ENCODE measurements at places on chromosomes 5 and 9.

DNA sequence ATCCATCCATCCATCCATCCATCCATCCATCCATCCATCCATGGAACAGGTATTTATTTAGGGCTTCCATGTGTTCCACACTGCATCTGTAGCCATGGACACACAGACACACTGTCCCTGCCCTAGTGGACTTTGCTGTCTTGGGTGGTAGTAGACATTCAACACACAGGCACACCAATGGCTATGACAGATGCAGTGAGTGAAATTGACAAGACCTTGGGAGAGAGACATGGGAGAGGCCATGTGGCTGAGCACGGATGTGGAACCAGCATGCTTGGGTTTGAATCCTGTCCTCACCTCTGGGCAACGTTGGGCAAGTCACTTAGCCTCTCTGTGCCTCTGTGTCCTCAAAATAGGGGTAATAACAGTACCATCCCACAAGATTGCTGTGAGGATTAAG is 45.3 kb downstream of the STOM start:
- no peak for DNase-seq

DNA sequence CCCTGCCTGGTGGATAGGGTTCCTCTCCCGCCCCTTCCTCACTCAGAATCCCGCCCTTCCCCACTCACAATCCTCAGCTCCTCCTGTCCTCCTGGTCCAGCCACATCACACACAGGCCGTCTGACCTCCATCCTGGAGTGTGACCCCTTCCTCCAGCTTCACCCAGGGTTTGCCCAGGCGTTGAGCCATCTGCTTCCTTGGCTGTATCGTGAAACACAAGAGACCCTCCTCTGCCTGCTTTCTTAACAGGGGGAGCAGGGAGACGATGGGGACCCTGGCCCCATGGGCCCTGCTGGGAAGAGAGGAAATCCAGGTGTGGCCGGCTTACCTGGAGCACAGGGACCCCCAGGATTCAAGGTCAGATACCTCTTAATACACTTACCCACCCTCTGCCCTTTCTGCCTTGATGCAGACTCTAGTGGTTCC is 32.3 kb upstream of the ORM1 start:
- DNase-seq = no peak

DNA sequence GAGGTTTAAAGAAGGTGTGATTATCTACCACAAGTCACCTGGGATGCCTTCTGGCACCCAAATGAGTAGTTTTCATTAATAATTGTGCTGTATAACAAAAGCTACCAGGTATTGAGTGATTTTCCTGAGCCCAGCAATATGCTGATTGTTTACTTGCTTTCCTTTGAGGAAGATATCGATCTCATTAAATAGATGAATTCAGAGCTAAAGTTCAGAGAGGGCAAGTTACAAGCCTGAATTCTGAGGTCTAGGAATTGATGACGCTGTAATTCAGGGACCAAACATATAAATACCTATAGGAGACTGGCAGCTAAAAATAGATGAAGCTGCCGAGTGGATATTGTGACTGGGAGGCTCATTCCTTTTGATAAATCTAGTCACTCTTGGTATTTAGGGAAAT is 1.1 kb downstream of the ERCC6L2 start:
- no peak for DNase-seq

DNA sequence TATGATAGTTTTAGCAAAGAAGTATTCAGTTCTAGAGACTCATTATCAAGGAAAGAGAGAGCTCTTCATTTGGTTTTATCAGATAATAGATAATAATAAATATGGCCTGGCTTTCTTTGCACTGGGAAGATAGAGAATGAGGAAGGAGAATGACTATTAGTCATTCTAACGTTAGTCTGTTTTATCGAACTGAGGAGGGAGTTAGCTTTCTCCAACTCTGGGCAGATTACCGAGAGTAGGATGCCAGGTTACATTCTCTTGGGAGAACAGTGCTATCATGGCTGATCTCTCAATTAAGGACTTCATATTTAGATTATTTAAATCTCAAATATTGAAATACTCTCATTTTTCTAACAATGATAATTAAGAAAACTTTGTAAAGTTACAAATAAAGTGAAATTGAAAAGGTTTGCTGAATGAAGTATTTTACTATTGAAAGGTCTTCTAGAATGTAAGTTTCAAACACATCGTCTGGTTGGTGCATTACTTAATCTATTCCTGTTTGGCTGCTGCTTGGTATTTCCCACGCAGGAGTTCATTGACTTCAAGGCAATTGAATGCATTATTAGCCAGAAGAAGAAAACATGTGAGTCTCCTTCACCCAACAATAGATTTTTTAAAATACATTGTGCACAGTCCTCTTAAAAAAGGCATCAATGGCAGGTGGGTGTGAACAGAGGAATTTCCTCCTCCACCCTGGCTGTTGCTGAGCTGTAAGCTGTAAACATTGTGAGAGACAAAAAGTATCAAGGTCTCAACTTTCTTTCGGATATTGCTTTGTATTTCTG is 140.8 kb downstream of the C9orf152 start:
- DNase-seq = no peak
